Lung (tissue), 17 donors: ENCODE measurements at places on chromosomes 13 and 19. TPM values are rescaled to one million over a fixed set of nuclear protein-coding genes. Genes with fewer than 3 reads are reported as not detected.

METTL21C gene
- total RNA-seq: not detected

CABP5 gene
- total RNA-seq: not detected

ZNF829 gene
- total RNA-seq: 4.2 TPM

SHISA7 gene
- total RNA-seq: 0.14 TPM

FFAR3 gene
- 0.26 TPM for total RNA-seq

ZNF880 gene
- 27.4 TPM for total RNA-seq

THAP8 gene
- total RNA-seq: 4.1 TPM

TEX26 gene
- not detected for total RNA-seq

CEACAM1 gene
- total RNA-seq: 11.2 TPM

SPIB gene
- total RNA-seq: 0.31 TPM

SIX5 gene
- 13.5 TPM for total RNA-seq

CELF5 gene
- total RNA-seq: 0.12 TPM

CYP4F2 gene
- 0.43 TPM for total RNA-seq

TICAM1 gene
- 4.5 TPM for total RNA-seq

KIR2DL1 gene
- 0.46 TPM for total RNA-seq

SIGLEC11 gene
- total RNA-seq: 6.5 TPM

RPS19 gene
- 1,039 TPM for total RNA-seq

ADAMTS10 gene
- 44.1 TPM for total RNA-seq

SIGLEC5 gene
- 2.2 TPM for total RNA-seq

GJB2 gene
- 1.5 TPM for total RNA-seq

GRK1 gene
- total RNA-seq: not detected

ZNF180 gene
- total RNA-seq: 12.7 TPM

ZNF560 gene
- not detected for total RNA-seq

ONECUT3 gene
- total RNA-seq: not detected

ZNF345 gene
- 3.8 TPM for total RNA-seq
